ENCODE measurements at places on chromosomes 13 and 19.

DNA sequence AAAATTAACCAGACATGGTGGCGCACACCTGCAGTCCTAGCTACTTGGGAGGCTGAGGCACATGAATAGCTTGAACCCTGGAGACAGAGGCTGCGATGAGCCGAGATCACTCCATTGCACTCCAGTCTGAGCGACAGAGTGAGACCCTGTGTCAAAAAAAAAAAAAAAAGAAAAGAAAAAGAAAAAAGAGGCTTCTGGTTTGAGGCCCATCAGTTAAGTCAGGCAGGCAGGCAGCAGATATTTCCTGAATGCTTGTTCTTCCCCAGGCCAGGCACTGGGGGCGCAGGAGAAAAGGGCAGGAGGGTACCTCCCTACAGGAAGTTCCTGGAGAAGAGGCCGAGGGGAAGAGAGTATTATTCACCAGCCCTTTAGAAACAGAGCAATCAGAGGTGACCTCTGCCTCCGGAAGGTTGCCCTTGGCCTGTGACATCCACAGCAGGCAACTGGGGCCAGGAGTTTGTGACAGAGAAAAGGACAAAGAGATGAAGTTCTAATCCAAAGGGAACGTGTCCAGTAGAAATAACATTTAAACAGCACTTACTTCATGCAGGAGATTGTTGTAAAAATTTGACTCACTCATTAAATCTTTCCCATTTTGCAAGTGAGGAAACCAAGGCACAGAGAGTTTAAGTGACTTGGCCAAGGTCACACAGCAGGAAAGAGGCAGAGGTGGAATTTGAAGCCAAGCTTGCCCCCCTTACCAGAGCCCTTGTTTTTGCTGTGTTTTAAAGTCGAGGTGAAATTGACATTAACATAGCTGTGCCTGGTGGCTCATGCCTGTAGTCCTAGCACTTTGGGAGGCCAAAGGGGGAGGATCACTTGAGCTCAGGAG, 4.3 kb upstream of the RLN3 start:
- no peak for DNase-seq

DNA sequence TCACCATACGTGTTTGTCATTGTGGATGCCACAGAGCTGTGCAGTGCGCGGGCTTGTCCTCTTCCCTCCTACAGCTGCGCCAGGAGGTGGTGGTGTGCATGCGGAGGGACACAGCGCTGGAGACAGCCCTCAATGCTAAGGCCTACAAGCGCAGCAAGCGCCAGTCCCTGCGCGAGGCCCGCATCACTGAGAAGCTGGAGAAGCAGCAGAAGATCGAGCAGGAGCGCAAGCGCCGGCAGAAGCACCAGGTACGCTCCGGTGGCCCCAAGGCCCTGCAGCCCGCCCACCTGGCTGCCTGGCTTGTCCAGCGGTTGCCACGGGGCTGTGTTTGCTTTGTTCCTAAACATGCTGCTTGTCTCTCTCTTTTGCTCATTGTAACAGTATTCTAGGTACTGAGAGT, 30.2 kb downstream of the SMARCA4 start:
- DNase-seq = no peak

- no peak for DNase-seq
Observed at GRCh38 chr13:114235697-114236096, 1.0 kb downstream of the CDC16 start.

DNA sequence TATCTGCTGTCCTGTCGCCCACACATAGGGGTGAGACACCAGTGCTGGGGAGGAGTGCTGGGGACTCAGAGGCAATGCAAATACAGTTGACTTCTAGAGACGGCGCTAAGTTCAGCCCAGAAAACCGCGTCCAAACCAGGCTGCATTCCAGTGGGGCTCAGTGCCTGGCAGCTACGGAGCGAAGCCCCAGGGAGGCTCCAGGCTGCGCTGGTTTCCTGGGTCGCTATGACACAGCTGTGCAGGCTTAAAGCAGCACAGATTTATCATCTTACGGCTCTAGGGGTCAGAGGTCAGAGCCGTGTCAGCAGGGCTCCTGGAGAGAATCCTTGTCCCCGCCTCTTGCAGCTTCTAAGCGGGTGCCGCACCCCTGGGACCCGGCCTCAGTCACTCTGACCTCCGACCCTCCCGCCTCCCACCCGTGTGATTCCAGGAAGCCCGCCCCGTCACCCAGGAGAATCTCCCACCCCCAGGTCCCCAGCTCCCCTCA, 61.6 kb downstream of the ANKRD10 start:
- DNase-seq = no peak

All from stimulated activated CD8-positive, alpha-beta memory T cell treated with anti-CD3 and anti-CD28 coated beads, Interleukin-15, amount 100 ng/mL, for 4 hours (primary cell).